ENCODE measurements at places on chromosomes 5 and 9.

- H3K27ac ChIP-seq = no peak overlapping the region
- no peaks in the 10 kb centered on the region for H3K27me3 ChIP-seq
- H3K36me3 ChIP-seq = no peaks in the 10 kb centered on the region
- no peak overlapping the region for H3K4me3 ChIP-seq
Measured at GRCh38 chr9:108854641-108855528, 901 bp downstream of the ACTL7B start.

- no peak overlapping the region for H3K27ac ChIP-seq
- H3K36me3 ChIP-seq = no peaks in the 10 kb centered on the region
- DNase-seq = no peak
- H3K27me3 ChIP-seq = no peaks in the 10 kb centered on the region
- H3K4me3 ChIP-seq = no peak overlapping the region
- H3K4me1 ChIP-seq = no peaks in the 10 kb centered on the region
Measured at GRCh38 chr9:36018129-36018528, 18.6 kb upstream of the RECK start.

DNA sequence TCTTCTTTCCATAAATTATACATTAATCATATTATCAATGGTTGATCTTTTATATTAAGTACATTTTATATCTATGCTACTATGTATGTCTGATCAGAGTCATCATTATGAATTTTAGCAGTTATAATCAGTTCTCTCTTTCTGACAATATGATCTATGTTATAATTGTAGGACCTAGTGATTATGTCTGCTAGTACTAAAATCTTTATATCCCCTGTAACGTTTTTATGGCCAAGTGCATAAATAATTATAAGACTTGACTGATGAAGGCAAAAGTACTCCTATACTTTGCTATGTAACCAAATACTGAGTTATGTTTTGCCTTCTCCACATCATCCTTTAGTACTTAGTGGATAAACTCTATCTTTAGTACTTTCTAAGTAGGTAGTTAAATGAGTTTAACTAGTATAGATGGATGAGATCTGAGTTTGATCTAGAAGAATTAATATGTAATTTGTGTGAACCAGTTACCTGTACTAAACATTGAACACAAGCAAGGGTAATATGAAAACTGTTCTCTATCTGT, 75.4 kb downstream of the SLF1 start:
- peaks cover 2% of the 10 kb centered on the region for H3K36me3 ChIP-seq
- no peaks in the 10 kb centered on the region for H3K27me3 ChIP-seq
- no peak overlapping the region for H3K27ac ChIP-seq
- no peaks in the 10 kb centered on the region for H3K4me1 ChIP-seq
- no peak for DNase-seq
- no peak overlapping the region for H3K4me3 ChIP-seq

DNA sequence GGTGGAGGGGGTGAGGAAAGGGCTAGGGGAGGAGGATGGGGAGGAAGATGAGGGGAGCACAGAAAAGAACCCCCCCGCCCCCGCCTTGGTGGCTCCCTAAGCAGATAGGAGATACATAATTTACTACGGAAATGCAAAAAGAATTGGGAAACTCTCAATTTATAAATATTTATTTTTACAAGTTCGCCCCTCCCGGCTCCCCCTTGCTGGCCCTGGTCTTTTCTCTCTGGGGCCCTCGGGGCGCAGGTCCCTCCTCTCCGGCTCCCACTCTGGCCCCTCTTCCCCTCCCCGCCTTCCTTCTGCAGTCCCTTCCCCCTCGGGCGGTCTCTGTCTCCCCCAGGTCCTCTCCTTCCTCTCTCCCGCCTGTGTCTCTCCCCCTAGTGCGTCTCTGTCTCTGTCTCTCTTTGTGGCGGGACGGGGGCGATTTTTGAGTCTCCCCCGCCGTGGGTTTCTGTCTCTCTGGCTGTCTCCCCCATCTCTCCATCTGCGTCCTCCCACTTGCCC, 173.6 kb upstream of the IER5L start:
- DNase-seq = peak; percentile 86
- no peaks in the 10 kb centered on the region for H3K36me3 ChIP-seq
- no peaks in the 10 kb centered on the region for H3K27me3 ChIP-seq

DNA sequence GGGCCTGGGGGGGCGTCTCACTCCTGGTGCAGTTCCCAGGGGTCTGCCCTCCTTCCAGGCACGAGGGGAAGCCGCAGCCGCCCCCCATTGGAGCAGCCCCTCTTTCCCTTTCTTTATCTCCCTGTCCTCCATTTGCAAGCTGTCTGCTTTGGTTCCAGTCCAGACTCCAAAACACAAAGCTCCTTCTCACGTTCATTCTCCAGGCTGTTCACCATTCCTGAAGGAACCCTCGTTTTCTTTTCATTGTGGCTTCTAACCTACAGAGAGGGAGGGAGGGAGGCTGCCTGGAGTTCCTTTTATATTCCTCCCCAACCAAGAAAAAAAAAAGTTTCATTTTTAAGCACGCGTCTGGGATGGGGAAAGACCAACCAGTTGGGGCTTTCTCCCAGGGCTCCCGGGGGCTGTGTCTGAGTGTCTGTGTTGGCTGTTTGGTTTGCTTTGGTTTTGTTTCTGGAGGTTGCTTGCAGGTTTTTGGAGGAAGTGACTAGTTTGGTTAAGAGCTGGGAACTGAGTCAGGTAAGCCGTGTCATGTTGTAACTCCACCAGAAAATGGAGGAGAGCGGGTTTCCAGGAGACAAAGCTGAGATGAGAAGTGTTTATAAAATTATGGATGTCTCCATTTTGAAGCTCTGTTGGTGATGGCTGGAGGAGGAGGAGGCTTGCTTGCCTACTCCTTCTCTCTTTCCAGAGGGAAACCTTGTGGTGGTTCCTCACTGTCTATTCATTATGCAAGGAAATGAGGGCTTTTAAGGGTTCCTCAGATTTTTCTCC, 1.6 kb downstream of the ZNF462 start:
- peak overlapping the region; percentile 60 for H3K27ac ChIP-seq
- H3K27me3 ChIP-seq = no peaks in the 10 kb centered on the region
- peak overlapping the region; percentile 83 for H3K4me3 ChIP-seq

DNA sequence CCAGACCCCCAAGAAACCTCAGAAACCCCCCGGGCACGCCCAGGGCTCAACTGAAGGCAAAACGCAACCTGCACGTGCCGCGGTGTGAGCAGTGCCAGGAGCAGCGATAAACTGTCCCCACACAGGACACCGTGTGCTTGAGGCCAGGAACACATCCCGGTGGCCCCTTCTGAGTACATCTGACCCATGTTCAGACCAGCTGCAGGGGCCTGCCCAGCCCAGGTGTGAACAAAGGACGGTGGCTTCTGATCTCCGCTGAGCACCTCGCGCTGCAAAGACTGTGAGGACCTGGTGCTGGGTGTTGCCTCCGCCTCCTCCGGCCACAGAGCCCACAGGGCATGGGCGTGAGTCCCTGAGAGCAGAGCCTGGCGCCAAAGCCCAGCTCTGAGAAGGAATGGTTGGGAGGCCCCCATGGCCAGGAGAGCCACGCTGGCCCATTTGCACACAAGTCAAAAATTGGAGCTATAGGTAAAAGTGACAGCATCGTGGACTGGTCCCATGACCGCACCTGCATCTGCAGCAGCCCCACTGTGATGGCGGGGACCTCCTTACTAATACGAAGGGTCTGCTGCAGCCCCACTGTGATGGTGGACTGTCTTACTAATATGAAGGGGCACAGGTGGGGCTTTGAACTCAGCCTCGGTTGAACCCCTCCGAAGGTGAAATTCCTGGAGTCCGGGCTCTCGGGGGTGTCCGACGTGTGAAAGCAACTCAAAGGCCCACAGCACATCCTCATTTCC, 31.5 kb downstream of the NDUFS6 start:
- H3K27me3 ChIP-seq = no peaks in the 10 kb centered on the region
- no peak for DNase-seq
- no peaks in the 10 kb centered on the region for H3K36me3 ChIP-seq
- no peak overlapping the region for H3K27ac ChIP-seq

DNA sequence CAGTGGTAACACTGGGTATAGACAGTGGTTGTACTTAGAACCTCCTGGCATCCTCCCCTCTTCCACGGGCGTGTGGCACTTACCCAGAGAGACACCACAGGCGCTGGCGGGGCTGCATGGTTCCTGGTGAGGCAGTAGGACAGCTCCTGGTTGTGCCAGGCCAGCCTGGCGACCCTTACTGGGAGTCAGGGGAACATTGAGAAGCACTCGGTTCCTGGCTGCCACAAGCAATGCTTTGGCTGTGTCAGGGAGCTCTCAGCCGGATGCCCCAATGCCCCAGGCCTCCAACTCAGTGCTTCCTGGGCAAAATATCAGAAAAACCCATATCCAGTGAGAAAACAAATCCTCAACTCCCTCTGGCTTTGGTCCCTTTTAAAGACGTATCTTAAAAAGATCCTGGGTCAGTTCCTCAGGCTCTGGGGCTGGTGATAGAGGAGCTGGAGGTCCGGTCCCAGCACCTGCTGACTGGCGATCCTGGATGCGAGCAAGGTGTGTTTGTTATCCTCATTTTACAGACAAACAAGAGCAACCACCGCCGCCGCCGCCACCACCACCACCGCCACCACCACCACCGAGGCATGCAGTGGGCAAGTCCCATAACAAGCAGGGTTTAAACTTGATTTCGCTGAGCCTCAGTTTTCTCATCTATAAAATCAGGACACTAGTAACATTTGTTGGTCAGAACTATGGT, 4.2 kb downstream of the NKX2-5 start:
- H3K4me3 ChIP-seq = no peak overlapping the region
- peaks cover 78% of the 10 kb centered on the region for H3K27me3 ChIP-seq
- H3K27ac ChIP-seq = no peak overlapping the region
- H3K36me3 ChIP-seq = no peaks in the 10 kb centered on the region
- H3K4me1 ChIP-seq = no peaks in the 10 kb centered on the region
- DNase-seq = no peak

GRCh38 chr5:73693573-73694061, 67.6 kb downstream of the ARHGEF28 start:
- no peaks in the 10 kb centered on the region for H3K36me3 ChIP-seq
- H3K4me1 ChIP-seq = no peaks in the 10 kb centered on the region
- H3K27ac ChIP-seq = peak overlapping the region; percentile 8

- H3K27ac ChIP-seq = no peak overlapping the region
- no peaks in the 10 kb centered on the region for H3K36me3 ChIP-seq
- peak; percentile 64 for DNase-seq
Measured at GRCh38 chr9:105994970-105995369, 300.6 kb downstream of the TMEM38B start.

GRCh38 chr5:26121338-26121737, 917.0 kb downstream of the CDH9 start:
- H3K36me3 ChIP-seq = no peaks in the 10 kb centered on the region
- no peaks in the 10 kb centered on the region for H3K27me3 ChIP-seq
- peak; percentile 45 for DNase-seq
- no peaks in the 10 kb centered on the region for H3K4me1 ChIP-seq
- no peak overlapping the region for H3K4me3 ChIP-seq
- H3K27ac ChIP-seq = no peak overlapping the region

- H3K27ac ChIP-seq = no peak overlapping the region
- peaks cover 3% of the 10 kb centered on the region for H3K4me1 ChIP-seq
- no peaks in the 10 kb centered on the region for H3K27me3 ChIP-seq
- H3K4me3 ChIP-seq = no peak overlapping the region
Measured at GRCh38 chr5:95735406-95735805, 4.3 kb downstream of the RHOBTB3 start.

- no peak overlapping the region for H3K27ac ChIP-seq
- no peaks in the 10 kb centered on the region for H3K27me3 ChIP-seq
- H3K4me3 ChIP-seq = no peak overlapping the region
- H3K36me3 ChIP-seq = no peaks in the 10 kb centered on the region
- H3K4me1 ChIP-seq = no peaks in the 10 kb centered on the region
Measured at GRCh38 chr5:73274881-73275663, 102.1 kb downstream of the TMEM174 start.

All from mesendoderm (in vitro differentiated cells).